ENCODE measurements at places on chromosomes 12 and 14. TPM values are rescaled to one million over a fixed set of nuclear protein-coding genes. Genes with fewer than 3 reads are reported as not detected.

DNA sequence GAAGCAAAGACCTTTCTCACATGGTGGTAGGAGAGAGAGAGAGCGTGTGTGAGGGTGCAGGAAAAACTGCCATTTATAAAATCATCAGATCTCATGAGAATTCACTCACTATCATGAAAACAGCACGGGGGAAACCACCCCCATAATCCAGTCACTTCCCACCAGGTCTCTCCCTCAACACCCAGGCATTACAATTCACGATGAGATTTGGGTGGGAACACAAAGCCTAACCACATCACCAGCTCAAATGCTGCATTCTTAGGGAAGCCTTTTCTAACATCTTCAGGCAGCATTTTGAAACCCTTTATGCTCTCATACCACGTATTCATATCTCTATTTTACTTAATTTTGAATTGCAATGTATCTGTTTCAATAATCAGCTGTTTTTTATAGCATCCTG, 165.9 kb downstream of the TMTC3 start:
- H3K27ac ChIP-seq = no peak overlapping the region
- H3K4me3 ChIP-seq = no peak overlapping the region
- H3K4me1 ChIP-seq = no peaks in the 10 kb centered on the region
- DNase-seq = no peak

- no peaks in the 10 kb centered on the region for H3K27me3 ChIP-seq
- no peaks in the 10 kb centered on the region for H3K36me3 ChIP-seq
- H3K4me1 ChIP-seq = peaks cover 8% of the 10 kb centered on the region
- DNase-seq = peak; percentile 19
- H3K27ac ChIP-seq = no peak overlapping the region
Observed at GRCh38 chr12:80763874-80764273, 47.2 kb downstream of the MYF5 start.

- no peak overlapping the region for H3K4me3 ChIP-seq
- no peaks in the 10 kb centered on the region for H3K27me3 ChIP-seq
- DNase-seq = no peak
- peaks cover 5% of the 10 kb centered on the region for H3K36me3 ChIP-seq
Observed at GRCh38 chr14:104802394-104803184, 1.7 kb downstream of the ZBTB42 start.

DNA sequence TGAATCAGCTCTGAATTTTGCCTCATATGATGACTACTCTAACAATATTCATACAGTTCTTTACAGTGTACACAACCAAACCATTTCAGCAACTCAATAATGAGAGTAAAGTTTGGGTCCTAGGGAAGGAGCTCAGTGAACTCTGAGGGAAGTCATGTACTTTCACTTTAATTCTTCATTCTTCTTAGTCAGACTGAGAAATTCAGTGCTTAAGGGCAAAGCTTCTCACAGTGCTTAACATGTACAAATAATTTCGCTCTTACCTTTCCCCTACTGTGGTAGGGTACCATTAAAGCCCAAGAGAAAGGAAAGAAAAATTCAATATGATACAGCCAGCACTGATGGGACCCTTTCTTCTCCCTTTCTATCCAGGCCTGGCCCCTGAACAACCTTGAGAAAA, 435.0 kb downstream of the NELL2 start:
- no peaks in the 10 kb centered on the region for H3K27me3 ChIP-seq
- no peak overlapping the region for H3K27ac ChIP-seq
- H3K4me1 ChIP-seq = no peaks in the 10 kb centered on the region
- H3K36me3 ChIP-seq = no peaks in the 10 kb centered on the region

GRCh38 chr12:50584135-50584534, 79.3 kb downstream of the DIP2B start:
- no peak overlapping the region for H3K27ac ChIP-seq
- no peak overlapping the region for H3K4me3 ChIP-seq
- H3K4me1 ChIP-seq = peaks cover 27% of the 10 kb centered on the region
- no peak for DNase-seq

GRCh38 chr14:39467889-39468524, 35.8 kb upstream of the FBXO33 start:
- no peaks in the 10 kb centered on the region for H3K4me1 ChIP-seq
- DNase-seq = no peak

DNA sequence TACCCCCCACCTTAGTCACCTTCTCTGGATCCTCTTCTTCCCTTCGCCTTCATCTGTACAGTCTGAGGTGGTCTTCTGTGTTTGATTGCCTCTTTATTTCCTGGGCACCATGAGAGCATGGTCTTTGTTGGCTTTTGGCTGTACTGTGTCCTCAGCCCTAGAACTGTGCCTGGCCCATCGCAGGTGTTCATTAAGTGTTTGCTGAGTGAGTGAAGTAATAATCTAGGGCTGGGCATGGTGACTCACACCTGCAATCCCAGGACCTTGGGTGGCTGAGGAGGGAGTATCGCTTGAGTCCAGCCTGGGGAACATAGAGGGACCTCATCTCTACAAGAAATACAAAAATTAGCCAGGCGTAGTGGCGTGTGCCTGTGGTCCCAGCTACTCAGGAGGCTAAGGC, 13.9 kb downstream of the ALDH2 start:
- no peaks in the 10 kb centered on the region for H3K27me3 ChIP-seq
- no peak overlapping the region for H3K27ac ChIP-seq
- no peaks in the 10 kb centered on the region for H3K36me3 ChIP-seq
- H3K4me3 ChIP-seq = no peak overlapping the region

The HRK gene
- total RNA-seq = under 0.01 TPM

The NTN4 gene
- 50.6 TPM for total RNA-seq
